Mesothelial cell of epicardium (in vitro differentiated cells): ENCODE measurements at places on chromosomes 11 and 22. TPM values are rescaled to one million over a fixed set of nuclear protein-coding genes. Genes with fewer than 3 reads are reported as not detected.

DAGLA gene
- total RNA-seq: 7.1 to 8.1 TPM (median 8.1 TPM) in 3 replicates

OR2AT4 gene
- total RNA-seq: not detected in 3 replicates

BBOX1 gene
- total RNA-seq: 0.16 TPM in 1 of 3 replicates, not detected in the others

ASPHD2 gene
- total RNA-seq: 1.9 to 2.6 TPM (median 2.5 TPM) in 3 replicates

C2CD2L gene
- total RNA-seq: 8.7 to 10.5 TPM (median 10.0 TPM) in 3 replicates

KCNJ11 gene
- 2.0 to 3.0 TPM (median 2.1 TPM) in 3 replicates for total RNA-seq

YPEL1 gene
- 17.2 to 18.4 TPM (median 17.8 TPM) in 3 replicates for total RNA-seq

LIF gene
- total RNA-seq: 15.4 to 16.9 TPM (median 15.8 TPM) in 3 replicates

GRCh38 chr11:92790366-92790765 lies 179.1 kb upstream of the MTNR1B start:
- no peak for DNase-seq

- DNase-seq: no peak
These were observed 850.1 kb downstream of the NTM start for GRCh38 chr11:132220474-132220873.

GRCh38 chr11:72639502-72640375 lies 34.5 kb downstream of the PDE2A start:
- no peak for DNase-seq

- no peak for DNase-seq
These were observed 74.6 kb upstream of the SEPTIN5 start for GRCh38 chr22:19639610-19640135.

GRCh38 chr11:821512-822371 lies 3.0 kb downstream of the PNPLA2 start:
- no peak for DNase-seq

DNA sequence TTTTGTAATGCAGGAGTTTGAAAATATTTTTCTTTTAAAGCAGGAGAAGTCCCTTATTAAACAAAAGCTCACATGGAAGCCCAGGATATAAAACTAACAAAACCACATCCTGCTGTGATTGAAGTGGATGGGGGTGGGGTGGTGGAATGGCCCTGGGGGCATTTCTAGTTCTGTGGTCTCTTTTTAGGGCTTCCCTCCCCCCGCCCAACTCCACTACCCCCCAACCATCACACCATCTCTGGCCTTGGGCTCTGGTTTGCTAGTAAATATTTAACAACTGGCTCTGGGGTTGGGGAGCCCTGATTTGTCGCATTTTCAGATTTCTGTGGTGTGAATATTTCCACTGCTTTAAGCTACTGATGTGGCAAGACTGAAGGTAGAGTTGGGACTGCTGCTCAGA lies 279.6 kb upstream of the PLET1 start:
- DNase-seq: no peak

DNA sequence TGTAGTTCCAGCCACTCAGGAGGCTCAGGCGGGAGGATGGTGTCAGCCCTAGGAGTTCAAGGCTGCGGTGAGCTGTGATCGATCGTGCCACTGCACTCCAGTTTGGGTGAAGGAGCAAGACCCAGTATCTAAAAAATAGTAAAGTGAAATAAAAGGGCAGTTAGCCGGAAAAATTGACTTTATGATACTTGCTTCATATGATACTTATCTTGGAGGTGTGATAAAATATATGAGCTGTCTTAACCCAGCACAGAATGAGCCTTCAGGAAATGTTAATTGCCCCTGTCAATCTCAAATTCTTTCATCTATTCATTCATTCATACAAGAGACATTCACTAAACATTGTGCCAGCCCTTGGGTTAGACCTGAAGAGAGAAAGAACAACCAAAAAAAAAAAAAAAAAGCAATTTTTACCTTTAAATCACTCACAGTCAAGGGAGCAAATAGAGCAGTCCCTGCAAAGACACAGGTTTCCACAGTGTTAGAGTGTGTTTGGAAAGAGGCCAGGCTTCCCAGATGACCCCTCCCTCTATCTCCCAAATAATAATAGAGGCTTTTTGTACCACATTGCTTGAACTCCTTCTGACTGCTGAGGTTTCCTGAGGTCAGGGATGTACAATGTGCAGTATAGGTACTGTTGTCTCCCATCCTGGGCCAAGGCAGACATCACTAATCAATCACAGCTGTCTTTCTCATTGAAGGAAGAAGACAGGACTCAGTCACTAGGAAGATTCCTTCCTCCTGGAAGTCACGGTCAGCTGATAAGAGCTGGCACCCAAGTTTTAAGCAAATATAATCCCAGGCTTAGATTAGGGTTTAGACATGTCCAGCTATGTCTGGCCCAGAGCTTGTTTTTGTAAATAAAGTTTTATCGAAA lies 454.6 kb downstream of the MIAT start:
- DNase-seq: no peak

GRCh38 chr11:8209208-8209807 lies 40.5 kb upstream of the RIC3 start:
- no peak for DNase-seq

- DNase-seq: peak; percentile 34
These were observed 948 bp upstream of the MRTFA start for GRCh38 chr22:40637183-40638150.

GRCh38 chr11:95299078-95299679 lies 68.2 kb upstream of the SESN3 start:
- no peak for DNase-seq

DNA sequence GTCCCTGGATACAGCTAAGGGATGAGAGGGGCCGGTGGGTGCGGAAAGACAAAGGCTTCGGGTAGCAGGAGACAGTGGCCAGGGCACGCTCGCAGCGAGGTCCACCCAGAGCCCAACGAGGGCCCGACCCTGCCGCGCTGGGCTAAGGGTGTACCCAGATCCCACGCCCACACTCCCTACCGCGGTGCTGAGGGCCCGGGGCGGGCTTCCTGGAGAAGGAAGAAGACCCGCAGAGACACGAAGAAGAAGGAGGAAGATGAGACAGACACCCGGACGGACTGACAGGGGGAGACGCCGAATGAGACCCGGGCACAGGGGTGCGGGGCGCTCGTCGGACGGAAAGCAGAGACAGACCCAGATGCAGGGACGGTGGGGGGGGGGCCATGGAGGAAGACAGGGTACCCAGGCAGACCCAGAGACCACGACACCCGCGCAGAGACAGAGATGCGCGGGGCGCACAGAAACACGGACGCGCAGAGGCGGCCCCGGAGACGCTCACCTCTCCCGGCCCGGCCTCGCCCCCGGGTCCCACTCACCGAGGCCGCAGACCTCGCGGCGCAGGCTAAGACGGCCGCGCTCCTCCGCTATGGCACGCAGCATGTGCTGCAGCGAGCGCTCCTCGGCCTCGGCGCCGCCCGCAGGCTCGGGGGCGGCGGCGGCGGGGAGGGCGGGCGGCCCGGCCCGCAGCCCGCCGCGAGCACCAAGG lies 437 bp downstream of the KIAA0930 start:
- peak; percentile 54 for DNase-seq

- no peak for DNase-seq
These were observed 28.7 kb downstream of the CECR2 start for GRCh38 chr22:17397756-17398547.

DNA sequence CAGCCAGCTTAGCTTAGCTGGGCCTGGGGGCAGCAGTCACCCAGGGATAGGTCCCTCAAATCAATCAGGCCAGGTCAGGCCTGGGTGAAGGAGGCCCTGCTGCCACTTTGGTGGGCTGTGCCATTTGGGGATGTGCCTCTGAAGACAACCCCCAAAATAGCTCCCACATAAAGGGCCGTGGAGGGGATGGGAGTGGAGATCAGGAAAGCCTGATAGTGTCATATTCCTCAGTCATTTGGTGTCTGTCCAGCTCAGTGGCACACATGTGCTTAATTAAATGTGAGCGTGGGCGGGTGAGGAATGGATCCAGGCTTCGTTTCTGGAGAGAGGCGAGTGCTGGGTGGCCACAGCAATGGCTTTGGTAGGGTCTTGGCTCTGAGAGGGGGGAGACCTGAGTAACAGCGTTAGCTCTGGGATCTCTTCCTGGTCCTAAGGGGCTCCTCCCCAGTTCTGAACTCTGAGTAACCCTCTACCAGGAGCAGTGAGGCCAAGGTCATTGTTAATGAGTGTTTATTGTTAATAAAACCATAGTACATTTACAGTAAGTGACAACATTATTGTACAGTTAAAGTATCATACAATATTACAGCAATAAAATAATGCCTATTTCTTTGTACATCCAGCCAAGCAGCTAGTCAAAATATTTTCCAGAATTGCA lies 45.2 kb downstream of the NAT10 start:
- DNase-seq: no peak

DNA sequence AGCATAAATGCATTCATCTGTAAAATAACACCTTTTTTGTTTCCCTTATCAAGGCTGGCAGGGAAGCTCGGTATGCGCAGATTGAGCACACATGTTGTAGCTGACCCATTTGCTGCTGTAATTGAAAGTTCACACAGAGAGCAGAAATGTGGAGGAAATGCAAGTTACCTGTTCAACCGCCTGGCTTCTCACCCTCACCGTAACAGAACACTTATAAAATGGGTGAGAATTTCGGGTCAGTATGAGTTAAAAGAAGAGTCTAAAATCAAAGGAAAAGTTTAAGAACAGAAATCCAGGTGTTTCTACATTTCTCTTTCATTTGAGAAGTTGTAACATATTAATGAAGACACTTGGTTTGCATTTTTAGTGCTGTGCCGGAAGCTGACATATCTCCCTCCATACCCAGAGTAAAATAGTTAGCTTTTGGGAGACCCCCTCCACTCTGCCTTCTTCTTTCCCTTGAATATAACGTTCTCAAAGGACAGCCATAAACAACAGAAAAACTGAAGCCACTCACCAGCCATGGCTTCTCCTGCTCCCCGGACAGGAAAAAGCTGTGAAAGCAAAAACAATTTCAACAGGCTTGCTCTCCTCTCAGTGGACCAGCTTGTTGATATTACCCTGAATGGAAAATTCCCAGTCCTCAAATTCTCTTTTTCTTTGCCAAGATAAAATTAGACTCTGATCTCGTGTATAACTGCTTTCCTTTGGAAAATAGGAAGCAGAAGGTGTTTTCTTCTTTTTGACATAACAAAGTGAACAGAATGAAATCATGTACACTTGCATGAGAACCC lies at the start of gene CASP12:
CASP12 (minus strand) TSS at position 570 of the 794 bp plus-strand sequence.
- no peak for DNase-seq

GRCh38 chr11:2307501-2308331 lies 5.9 kb downstream of the TSPAN32 start:
- no peak for DNase-seq

GRCh38 chr11:114162719-114163123 lies 103.2 kb downstream of the ZBTB16 start:
- DNase-seq: peak; percentile 55

DNA sequence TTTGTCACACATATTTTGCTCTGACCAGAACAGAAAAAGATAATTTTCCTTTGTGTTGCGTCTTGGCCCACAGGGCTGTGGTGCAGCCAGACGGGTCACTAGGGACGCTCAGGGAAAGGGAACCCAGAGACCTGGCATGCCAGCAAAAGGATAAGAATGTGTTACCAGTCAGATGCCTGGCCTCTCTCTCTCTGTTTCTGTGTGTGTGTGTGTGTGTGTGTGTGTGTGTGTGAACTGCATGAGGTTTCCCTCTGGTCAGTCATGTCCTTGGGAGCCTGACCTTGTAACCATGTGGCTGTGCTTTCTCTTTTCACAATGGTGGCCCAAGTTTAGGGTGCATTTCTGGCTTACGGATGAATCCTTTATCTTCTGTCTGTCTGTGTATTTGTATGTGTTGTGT lies 25.4 kb downstream of the CCKBR start:
- DNase-seq: no peak

- no peak for DNase-seq
These were observed 30.0 kb upstream of the SMCO4 start for GRCh38 chr11:93573184-93573583.

- DNase-seq: no peak
These were observed 24.2 kb upstream of the JAM3 start for GRCh38 chr11:134044514-134045284.

GRCh38 chr11:9974375-9974774 lies 310.5 kb downstream of the SWAP70 start:
- DNase-seq: no peak
